ENCODE measurements at places on chromosomes 5 and 9.
A peak's percentile ranks its signal among the peaks of the same experiment; 100 is the strongest.

DNA sequence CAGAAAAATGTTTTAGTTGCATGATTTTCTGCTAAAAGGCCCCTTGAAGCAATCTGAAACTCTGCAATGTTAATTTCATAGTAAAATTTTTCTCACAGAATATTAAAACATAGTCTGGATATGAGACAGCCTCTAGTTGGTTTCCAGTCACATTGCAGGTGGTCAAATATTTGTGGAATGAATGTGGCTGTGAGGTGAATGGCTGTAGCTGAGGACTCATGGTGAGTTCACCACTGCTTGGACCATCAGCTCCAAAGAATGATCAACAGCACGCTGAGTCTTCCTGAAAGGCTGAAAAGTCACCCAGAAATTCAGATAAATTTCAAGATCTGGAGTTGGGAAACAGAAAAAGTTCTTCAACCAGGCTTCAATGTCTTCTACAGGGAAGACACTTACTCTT is 79.8 kb downstream of the MAT2B start:
- no peak for DNase-seq

GRCh38 chr9:111860443-111860842 is 36.2 kb upstream of the UGCG start:
- DNase-seq: no peak

DNA sequence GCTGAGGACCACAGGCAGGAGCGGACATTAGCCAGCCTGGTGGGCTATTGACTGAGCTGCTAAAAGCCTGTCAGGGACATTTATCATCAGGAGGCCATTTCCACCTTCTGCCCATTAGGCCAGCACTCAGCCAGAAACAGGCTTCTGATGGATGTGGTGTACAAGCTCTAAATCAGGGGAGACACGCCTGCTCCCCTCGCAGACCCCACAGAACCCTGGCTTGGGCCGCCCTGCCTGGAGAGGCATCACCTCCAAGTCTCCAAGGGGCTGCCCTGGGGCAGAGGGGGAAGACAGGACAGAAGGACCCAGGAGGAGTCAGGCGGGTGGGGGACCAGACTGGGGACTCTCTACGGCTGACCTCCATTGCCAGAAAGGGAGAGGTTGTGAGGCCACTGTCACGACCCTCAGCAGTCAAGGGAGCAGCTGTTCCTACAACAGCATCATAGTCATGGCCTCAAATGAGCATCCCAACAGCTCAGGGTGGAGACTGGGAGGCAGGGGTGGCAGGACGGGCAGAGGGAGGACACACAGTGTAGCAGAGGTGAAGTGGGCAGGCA is 24.0 kb upstream of the TRIM14 start:
- DNase-seq: no peak

DNA sequence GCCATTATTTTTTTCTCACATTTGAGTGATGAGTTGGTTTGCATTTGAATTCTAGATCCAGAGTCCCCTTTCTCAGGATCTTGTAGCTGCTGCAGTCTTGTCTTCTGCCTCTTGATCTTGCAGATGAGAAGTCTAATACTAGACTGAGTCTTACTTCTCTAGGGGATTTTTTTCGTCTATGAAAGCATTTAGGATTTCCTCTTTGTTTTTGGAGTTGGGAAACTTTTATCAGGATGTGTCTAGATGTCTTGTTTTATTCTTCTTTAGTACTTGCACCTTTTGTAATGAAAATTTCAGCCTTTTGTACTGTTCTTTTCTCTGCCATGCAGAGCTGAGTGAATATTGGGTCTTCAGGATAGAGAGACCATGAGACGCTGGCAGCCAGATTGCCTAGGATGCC is 65.4 kb downstream of the ZNF618 start:
- no peak for DNase-seq

- no peak for DNase-seq
Observed at GRCh38 chr9:93451849-93452709, 594 bp downstream of the FAM120A start.

GRCh38 chr5:110356677-110357076 is 369.8 kb downstream of the TMEM232 start:
- peak; percentile 57 for DNase-seq

- DNase-seq: no peak
Observed at GRCh38 chr5:68149189-68149588, 66.4 kb upstream of the PIK3R1 start.
